CD4-positive, alpha-beta T cell treated with Interleukin-4 for 1 hour (primary cell): ENCODE measurements at places on chromosomes 3 and 15.
A peak's percentile ranks its signal among the peaks of the same experiment; 100 is the strongest.

DNA sequence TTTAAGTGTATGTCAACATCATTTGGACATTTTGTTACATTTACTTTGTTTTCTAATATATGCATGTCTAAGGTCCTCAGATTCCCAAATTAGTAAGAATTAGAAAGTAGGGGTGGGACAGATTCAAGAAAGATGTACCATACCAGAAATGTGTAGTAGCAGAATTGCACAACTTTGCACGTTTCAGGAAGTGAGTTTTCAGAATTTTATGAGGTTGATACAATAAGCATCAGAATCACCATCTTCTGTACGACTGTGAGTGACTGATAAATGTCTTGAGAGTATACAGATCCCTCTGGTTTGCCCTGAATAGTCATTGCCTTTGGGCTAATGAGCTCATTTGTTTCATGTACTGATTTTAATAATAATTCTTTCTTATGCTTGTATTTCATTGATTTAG is 9.3 kb downstream of the ARIH2 start:
- no peak for DNase-seq

- DNase-seq = no peak
Measured at GRCh38 chr3:189353318-189353965, 181.7 kb downstream of the TPRG1 start.

DNA sequence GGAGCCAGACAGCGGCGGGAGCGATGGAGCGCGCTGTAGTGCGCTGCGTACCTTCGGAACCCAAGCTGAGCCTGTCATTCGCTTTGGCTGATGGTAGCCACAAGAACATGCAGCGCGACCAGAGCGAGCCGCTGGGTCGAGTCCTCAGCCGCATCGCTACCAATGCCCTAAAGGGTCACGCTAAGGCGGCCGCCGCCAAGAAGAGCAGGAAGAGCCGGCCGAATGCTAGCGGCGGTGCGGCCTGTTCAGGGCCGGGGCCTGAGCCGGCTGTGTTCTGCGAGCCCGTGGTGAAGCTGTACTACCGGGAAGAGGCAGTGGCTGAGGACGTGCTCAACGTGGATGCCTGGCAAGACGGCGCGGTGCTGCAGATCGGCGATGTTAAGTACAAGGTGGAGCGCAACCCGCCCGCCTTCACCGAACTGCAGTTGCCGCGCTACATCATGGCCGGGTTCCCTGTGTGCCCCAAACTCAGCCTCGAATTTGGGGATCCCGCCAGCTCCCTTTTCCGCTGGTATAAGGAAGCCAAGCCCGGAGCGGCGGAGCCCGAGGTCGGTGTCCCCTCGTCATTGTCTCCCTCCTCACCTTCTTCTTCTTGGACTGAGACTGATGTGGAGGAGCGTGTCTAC is 498 bp downstream of the PDE12 start:
- peak; percentile 29 for DNase-seq

DNA sequence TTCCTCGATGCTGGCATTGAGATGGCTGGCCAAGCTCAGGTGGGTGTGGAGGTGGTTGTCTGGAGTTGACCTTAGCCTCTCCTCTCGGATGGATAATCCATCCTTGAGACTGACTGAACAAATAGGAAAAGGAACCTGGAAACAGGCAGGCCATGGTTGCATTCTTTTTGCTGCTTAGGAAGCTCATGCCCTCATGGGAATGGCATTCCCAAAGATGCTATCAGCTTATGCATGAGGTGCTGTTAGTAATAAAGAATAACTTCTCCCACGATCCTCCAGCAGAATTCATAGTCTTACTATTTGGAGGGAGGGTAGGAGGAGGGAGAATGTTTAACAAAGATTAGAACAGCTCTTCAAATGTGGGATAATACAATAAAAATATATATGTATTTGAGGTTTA is 303.0 kb upstream of the TPM1 start:
- no peak for DNase-seq

DNA sequence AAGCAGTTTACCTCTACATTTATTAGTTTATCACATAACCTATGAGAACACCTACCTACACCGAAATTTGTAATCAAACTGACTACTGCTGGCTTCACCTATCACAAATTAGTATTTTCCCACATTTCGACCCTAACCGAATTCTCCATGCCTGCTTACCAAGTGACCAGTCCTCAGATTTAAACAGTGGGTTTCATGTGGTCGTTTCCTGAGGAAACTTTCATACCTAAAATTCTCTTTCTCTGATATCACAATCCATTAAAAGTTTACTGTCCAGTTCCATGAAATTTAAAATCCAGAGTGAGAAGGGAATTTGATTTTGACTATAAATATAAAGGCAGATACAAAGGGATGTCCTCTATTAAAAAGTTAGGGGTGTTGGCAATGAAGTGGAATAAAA is 1.9 kb downstream of the PLOD2 start:
- no peak for DNase-seq

DNA sequence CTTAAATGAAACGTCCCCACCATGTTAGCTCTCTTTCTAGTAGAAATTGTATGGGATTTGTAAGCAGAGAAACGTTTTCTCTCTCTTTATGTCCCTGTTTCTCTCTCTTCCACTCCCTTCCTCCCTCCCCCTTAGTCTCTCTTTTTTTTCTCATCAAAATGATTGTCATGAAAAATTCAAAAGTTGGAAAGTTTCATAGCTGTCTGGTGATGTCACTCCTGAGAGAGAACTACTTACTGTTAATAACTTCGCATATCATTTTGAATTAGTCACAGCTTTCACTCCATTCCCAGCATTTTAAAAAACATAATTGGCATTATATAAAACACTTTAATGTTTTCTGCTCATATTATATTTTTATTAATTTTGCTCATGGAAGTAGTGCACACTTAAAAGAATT is 331.1 kb downstream of the C3orf38 start:
- no peak for DNase-seq

DNA sequence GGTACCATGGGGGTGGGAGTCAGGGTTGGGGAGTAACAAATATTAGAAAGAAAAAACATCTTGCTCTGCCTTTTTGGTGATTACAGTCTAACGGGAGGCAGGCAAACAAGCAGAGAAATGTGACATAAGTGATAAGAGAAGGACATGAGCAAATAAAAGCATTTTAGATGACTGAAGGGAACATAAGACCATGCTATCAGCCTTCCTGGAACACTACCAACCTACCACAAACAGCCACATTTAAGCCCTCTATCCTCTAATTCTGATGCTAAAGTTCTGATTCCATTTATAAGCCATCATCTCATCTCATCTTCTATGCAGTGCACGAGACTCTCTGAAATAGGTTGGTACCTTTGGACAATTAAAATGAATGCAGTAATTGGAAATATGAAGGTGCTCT is 243.4 kb upstream of the P2RY1 start:
- DNase-seq = no peak

DNA sequence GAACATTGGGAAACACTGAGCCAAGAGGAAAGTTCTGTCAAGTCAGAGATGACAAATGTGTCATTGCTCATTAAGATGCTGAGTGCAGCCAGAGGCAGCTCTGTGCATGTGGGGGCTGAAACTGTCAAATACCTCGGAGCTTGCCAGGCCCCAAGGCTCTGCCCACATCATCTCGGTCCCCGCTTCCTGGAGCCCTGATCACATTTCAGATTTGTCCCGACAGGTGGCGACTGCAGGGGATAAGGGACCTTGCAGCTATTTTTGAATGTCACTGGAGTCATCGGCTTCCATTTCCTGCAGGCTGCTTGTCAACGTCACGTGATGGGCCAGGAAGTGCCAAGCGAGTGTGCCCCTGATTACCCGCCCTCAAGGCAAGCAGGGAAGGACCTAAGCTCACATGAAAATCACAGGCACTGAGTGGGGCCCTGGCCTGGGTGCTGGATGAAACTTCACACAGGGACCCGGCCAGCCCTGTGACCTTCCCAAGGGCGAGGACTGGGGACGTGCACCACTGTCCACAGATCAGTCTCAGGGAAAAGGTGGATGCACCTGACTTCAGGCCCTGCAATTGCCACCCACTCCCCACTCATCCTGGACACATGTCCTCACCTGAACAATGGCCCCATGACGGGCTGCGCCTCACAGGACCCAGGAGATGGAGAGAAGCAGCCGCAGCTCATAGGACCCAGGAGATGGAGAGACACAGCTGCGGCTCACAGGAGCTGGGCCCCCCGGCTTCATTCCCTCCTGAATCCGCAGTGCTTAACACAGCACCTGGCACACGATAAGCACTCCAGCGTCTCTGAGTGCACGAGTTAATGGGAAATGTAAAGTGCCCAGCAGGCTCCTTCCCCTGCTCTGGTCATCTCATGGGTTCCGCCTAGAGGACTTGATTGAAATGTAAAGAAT is 73.4 kb downstream of the NUP210 start:
- peak; percentile 77 for DNase-seq

DNA sequence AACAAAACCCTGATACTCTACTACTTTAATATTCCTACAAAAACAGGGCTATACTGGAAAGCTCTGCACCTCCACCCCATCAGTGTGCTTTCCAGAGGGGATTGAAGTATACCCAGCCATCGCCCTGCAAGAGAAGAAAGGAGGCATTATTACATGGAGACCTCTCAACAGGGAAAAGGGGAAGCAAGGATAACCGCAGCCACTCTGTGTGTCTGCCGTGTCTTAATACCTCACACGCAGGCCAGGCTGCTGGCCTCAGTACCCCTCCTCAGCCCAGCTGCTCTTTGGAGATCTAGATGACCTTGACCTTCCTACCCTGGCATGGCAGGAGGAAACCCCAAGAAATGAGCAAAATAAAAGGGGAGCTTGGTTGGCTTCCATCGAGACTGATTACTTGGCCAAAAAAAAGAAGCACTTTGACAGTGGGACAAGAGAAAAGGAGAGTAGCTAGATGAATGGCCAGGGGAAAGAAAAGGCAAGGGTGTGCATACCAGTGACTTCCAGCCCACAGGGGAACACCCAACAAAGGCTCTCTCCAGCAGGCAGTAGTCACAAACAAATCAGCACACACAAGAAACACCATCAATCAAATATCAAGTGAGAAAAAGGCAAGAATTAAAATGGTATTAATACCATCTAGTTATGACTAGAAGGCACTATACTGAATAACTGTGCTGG is 129.4 kb downstream of the STT3B start:
- DNase-seq = no peak

- DNase-seq = no peak
Measured at GRCh38 chr3:170740726-170741591, 129.0 kb downstream of the RPL22L1 start.

GRCh38 chr3:122932251-122932967 is 95.2 kb downstream of the SEMA5B start:
- DNase-seq = no peak

GRCh38 chr3:196311-197148 is at the start of gene CHL1:
Gene CHL1, plus strand, starts transcription at chr3:196763. Its CDS starts 123,014 bp downstream, at chr3:319777.
- DNase-seq = no peak

DNA sequence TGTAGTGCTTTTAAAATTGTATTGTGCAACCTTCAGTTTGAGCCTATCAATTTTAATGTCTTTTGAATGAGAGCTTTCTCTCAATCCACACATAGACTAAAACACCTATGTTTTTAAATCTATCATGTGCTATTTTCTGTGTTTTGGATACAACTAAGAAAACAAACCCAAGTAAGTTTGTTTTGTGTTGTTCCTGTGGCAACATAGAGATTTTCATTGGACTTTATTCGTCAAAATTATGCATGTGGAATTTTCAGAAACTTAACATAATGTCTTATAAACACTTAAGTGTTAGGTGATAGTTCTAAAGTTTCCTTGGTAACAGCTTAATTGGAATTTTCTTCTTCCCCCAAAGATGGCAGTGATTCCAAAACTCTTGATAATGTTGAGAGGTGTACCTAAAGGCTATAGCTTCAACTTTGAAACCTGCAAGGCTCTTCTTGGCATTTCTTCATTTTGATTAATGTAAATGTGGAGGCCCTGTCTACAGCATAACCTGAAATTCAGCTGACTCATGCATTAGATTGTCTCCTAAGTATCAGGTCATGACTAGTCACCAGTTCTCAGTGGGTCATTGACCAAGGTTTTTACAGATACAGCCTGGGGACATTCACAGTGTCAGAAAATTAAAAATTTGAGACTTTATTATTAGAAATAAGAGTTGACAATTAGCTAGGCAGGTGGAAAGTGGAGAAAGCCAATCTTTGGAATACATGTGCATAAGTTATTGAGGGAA is 44.4 kb downstream of the COL6A5 start:
- DNase-seq = no peak

DNA sequence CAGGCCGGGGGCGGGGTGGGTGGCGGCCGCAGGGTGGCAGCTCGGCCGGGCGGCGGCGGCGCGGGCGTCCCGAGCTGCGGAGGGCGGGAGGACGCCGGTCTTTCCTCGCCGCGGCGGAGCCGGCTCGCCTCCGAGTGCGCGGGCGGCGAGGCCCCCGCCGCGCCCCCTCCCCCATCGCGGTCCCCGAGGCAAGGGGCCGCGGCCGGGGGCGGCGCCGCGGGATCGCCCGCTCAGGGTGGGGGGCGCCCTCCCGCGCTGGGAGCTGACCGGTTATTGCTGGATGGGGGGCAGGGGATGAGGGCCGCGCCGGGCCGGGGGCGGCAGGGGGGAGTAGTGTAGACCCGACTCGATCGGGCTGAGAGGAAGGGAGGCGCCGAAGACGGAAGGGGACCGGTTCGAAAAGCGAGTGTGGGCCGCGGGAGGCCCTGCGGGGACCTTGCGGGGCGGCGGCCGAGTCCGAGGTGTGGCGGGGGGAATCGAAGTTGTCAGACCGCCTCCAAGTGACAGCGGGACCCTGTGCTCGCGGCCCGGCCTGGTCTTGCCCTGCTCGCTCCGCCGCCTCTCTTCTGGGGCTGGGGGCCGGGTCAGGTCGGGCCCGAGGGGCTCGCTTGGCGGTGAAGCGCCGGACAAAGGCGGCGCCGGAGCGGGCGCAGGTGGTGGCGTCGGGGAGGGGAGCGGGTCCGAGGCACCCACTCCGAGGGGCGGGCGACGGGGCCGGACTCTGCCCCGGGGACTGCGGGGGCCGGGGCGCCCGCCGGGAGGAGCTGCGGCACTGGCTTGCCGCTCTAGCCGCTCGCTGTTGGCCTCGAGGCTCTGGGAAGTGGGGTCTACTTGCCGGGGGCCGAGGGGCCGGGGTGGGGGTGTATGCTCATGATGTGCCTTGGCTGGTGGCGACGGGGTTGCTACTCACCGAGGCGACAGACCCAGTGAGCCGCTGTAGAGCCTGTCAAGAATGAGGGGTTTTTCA is 1.1 kb downstream of the BAHD1 start:
- no peak for DNase-seq
